ENCODE measurements at places on chromosomes 4 and X.

GRCh38 chrX:9943420-9943819, 23.7 kb upstream of the CLDN34 start:
- no peak for DNase-seq

DNA sequence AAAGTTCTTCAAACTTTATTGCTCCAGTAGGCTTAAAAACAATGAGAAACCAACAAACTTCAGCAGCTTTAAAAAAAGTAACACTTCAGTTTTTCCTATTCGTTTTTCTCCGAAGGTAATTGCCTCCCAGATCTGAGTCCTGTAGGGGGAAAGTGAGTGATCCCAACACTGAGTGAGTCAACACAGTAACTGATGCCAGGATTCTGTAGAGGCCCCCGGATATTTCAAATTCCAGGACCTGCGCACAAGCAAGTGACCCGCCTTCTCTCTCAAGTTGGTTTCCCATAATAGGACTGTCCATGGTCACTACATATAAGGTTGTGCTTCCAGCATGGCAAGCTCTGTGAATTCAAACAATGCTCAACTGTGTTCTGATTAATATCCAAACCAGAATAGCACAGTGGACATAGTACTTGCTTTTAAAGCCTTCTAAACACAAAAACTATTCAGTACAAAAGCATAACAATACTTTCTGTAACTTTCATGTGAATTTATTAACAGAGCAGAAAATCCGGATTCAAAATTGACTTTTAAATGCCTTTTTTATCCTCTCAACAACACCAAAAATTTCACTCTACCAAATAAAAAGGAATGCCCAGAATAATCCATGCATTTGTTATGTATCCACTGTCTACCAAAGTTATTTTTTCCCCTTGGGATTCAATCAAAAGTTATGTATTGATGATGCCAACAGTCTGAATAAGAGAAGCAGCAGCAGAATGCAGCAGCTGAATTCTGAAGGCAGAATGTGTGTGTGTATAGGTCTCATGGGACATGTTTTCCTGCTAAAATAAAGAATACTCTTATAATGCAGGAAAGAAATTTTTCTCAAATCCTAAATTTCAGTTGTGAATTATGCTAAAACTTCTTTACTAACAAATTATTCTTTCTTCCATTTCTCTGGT, at the start of gene DMD:
Gene DMD, minus strand, starts transcription at position 194 of the 905 bp plus-strand sequence. CDS start 237 bp downstream, outside the sequence.
- no peak for DNase-seq

DNA sequence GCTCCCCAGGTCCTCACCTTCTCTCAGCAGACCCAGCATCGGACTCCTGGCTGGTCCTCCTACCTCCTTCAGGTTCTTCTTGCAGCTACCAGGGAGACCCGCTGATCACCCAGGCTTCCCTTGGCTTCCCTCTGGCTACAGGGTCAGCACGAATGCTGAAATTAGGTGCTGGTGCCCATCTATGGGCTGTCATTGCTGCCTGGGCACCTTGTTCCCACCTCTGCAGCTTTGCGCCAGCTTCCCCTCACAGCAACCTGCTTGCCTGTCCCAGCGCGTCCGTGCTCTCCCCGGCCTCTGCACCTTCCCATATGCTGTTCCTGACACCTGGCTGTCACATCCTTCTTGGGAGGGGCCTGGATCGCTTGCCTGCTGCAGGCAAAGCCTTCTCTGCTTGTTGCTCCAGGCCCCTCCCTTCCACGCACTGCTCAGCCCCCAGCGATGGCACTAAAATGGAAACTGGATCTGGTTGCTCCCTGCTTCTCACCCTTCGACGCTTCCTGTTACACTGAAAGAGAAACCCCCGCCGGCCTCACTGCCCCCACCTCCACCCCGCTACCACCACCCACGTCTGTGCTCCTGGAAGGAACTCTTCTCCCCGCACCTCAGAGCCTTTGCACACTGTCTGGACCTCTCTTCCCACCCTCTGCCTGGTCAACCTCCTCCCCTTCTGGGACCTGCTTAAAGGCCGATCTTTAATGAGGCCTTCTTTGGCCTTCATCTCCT, 22.2 kb downstream of the C4orf50 start:
- no peak for DNase-seq

DNA sequence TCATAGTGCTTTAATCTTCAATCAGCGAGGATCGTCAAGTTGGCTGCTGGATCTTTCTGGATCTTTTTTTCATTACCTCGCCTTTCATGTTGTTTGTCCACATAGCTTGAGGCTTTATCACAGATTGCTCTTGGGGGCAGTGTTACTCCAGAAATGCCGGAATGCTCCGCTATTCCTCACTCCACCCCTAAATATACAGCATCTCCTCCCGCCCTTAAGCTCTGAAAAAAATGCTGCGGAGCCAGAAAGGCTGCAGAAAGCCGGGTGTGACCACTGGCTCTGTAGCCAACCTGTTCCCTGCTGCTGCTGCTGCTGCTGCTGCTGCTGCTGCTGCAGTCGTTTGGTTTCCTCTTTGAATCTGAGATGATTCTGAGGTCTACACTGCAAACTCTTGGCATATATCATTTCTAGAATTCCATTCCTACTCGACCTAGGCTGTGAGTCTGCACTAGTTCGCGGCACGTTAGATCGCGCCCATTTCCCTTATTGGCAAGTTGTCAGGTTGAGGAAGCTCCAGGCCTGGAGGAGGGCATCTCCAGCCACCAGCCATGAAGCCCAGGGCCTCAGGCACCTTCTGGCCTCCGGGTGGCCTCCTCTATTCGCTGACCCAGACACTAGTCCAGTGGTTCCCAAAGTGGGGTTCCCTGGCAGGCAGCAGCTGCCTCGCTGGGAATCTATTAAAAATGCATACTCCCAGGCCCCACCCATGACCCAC, 34.2 kb downstream of the WDR13 start:
- DNase-seq, result peak; percentile 93

DNA sequence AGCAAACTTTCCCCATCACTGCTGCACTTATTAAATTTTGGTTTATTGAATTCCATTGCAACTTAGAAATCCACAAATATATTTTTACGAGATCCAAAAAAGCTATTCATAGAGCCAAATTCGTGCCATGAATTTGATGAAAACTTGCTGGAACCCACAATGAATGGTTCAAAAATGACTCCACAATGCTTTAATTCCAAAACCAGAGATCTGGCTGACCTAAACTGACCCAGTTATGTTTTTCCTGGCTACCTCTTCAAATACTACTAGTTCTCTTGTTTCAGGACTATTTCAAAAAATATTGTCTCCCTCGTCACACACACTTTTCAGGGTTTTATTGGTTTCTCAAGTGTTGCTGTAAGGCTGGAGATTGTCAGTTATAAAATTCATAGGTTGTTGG, 474.8 kb downstream of the PDGFC start:
- no peak for DNase-seq

- DNase-seq, result no peak
Observed at GRCh38 chrX:108468486-108468885, 28.8 kb downstream of the COL4A5 start.

- no peak for DNase-seq
Observed at GRCh38 chr4:55346851-55347255, 811 bp downstream of the SRD5A3 start.

GRCh38 chrX:50769389-50770063, 44.5 kb downstream of the SHROOM4 start:
- no peak for DNase-seq

DNA sequence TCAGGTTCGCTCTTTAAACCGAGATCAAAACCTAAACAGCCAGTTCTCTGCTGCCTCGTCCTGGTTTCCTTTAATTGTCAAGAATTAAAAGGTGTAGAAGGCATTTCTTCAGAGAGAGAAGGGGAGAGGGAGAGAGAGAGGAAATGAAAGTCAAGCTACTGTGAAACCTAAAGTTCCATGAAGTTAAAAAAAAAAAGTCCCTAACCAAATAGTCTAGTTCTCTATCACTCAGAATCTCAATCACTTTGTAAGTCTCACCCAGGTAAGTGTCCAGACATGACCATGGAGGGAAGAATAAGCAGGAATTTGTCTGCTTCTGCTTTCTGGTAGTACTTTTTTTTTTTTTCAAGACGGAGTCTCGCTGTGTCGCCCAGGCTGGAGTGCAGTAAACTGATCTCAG, 18.8 kb upstream of the SMIM14 start:
- no peak for DNase-seq

DNA sequence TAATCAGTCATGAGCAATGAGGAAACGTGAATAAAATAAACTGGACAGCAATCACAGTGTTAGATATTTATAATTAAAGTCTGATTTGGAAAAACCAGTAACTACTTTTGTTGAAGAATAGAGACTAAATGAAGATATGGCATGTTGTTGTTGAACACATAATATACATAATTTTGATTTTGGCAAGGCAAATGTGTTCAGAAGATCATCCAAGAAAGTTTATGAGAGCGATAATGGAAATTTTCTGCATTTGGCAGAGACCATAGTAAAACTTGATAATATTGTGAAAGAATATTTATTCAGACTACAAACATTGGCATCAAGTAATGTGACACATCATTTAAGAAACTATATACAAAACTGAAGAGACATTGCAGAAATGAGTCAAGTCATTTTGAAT, 620.7 kb downstream of the TMA16 start:
- no peak for DNase-seq

DNA sequence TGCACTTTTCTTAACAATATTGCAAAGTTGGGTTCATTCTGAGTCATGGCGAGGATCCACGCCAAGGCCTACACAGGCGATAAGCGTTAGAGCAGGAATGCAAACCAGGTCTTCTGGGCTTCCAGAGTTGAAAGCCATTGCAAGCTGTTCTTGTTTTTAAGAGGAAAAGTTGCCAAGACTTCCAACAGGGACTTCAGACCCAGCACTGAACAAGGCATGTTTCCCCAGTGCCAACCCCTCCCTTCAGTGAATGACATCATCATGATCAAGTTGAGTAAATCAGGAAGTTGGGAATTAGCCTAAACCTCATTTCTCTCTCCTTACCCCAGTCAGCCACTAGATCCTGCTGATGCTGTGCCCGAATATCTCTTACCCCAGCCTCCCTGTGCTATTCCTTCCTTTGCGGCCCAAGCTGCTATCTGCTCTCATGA, 355.1 kb downstream of the HS3ST1 start:
- DNase-seq, result no peak

DNA sequence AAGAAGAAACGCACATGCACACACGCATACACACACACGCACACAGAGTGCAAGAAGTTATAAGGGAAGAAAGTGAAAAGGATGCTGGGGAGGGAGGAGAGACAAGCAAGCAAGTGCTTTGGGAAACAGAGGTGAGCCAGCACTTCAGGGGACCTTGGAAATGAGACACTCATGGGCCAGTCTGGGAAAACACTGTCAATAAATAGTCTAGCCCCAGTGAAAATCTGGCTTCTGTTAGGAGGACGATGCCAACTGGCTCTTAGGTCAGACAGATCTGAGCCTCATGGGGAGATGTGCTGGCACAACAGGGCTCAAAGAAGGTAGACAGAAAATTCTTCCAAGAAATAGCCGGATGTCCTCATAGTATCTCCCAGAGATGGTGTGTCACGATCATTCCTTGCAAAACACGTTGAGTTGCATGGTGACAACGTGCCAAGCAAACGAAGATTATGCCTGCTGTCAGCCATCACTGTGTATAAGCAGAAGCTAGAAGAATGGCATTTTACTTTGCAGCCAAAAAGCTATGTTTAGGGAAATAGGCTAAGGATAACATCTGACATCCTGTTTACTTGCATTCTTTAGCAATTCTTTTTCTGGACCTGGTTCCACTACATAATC, 557 bp upstream of the ARHGEF6 start:
- DNase-seq, result no peak

- no peak for DNase-seq
Observed at GRCh38 chrX:39753293-39753996, 344.3 kb downstream of the BCOR start.

DNA sequence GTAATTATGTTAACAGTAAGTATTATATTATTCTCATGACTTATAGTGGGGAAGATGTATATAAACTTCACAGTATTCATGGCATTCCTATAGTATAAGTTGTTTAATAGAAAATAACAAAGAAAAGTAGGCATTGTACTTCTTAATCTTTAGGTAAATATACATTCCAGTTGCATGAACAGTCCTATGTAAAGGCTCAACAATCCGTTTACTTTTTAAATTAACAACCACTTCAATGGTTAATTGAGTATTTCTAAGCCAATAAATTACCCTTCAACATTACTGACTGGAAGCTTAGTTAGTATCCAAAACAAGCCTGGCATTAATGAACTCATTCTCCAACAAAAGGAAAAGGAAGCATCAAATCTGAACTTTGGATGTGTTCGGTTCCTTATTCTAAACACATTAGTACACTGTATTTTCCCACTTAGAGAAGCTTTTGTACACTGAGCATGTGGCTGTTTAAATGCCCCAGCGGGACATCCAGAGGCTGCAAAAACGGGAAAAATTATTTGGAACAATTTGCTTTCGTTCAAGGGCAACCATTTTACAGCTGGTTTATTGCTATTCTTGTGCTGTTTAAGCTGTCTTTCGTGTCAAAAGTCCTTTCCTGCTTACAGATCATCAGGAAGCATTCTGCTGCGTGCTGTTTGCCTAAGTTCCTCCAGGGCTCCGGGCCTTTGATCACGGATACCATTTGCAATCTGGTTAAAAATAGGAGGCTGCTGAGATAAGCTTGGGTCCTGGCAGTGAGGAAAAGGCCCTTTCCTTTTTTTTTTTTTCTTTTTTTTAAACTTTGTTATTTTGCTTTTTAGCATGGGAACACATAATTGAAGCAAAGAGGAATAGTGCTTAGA, 460.3 kb downstream of the SPRY1 start:
- no peak for DNase-seq

DNA sequence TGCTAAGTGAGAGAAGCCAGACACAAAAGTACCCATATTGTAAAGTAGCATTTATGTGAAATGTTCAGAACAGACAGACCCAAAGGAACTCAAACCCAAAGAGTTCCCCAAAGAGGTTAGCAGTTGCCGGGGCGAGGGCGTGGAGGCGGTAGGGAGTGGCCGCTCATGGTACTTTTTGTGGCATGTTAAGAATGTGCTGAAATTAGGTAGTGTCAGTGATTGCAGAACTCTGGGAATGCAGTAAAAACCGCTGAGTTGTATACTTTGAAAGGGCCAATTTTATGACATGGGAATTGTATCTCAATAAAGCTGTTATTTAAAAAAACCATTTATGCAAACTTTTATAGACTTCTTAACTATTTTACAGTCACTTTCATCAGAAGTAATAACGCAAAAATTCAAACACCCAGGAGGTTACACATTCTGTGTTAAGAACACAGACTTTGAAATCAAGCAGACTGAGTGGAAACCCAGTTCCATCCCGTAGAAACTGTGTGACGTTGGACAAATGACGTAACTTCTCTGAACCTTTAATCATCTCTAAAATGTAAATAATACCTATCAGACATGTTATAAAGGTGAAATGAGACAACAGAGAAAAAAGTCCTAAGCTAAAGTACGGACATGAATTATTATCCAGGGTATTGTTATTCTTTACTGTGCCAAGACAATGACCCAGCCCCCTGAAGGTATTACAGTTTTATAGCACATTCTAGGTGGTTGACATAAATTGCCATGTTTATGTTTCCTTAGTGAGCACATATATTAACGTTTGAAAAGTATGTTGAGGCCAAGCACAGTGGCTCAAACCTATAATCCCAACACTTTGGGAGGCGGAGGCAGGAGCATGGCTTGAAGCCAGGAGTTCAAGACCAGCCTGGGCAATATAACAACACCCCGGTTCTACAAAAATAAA, 19.7 kb downstream of the ZFP42 start:
- no peak for DNase-seq

- DNase-seq, result peak; percentile 94
Observed at GRCh38 chrX:153971450-153972367, at the start of gene HCFC1. Gene HCFC1 (minus strand): TSS chrX:153971818. CDS start chrX:153970840, 978 bp downstream.

- no peak for DNase-seq
Observed at GRCh38 chr4:16448241-16448840, 222.1 kb upstream of the TAPT1 start.

Measured in NCI-H1092 (cell line).